EL (cell line): ENCODE measurements at places on chromosomes 3 and 15.

GRCh38 chr15:40439960-40440742 lies 602 bp upstream of the BAHD1 start:
- peak; percentile 56 for DNase-seq

GRCh38 chr3:10780922-10781321 lies 35.1 kb upstream of the SLC6A11 start:
- DNase-seq = no peak

DNA sequence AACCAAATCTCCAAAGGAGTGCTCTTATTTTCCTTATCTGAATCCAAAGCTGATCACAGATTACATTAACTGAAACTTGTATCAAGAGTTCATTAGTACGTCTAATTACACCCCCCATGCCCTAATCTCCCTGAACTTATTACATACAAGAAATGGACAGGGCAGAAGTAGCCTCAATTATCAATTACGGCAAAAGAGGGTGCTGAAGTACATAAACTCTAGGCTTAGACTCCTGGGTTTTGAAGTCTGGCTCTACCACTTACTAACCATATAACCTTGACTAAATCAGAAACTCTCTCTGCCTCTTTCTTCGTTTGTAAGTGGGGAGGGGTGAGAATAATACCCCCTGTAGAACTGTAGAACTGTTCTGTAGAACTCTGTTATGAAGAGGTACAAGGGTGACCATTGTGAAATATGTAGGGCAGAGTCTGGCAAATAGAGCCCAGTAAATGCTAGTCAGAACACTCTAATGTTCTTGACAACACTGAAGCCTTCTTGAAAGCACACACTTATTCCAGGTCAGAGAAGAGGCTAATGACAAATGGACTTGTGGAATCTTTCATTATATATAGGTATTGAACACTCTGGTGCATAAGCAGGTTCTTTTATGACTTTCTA lies 19.6 kb upstream of the OR5K4 start:
- DNase-seq = no peak

- peak; percentile 37 for DNase-seq
These were observed 146.1 kb downstream of the SUCNR1 start for GRCh38 chr3:152019508-152019907.

DNA sequence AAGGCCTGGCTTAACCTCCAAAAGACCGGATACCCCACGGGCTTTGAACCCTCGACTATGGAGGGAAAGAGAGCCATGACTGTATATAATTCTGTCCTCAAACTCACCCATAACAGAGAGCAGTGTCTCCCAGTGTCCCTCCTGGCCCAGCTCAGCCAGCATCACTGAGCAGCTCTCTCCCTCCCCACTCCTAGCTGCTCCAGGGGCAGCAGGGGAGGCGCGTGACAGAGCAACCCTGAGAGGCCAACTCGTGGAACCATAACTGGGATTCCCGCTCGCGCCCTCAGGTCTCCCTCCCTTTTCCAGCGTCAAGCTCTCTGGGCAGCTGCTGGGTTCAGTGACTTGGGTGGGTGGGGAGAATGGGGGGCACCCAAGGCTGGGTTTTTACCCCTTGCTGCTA lies 561 bp upstream of the CPLX3 start:
- DNase-seq = no peak

- DNase-seq = no peak
These were observed 20.7 kb downstream of the HGD start for GRCh38 chr3:120661106-120661905.

GRCh38 chr3:32128936-32129335 lies 22.5 kb downstream of the GPD1L start:
- no peak for DNase-seq

- no peak for DNase-seq
These were observed 127.7 kb downstream of the LRRK1 start for GRCh38 chr15:101046826-101047225.

DNA sequence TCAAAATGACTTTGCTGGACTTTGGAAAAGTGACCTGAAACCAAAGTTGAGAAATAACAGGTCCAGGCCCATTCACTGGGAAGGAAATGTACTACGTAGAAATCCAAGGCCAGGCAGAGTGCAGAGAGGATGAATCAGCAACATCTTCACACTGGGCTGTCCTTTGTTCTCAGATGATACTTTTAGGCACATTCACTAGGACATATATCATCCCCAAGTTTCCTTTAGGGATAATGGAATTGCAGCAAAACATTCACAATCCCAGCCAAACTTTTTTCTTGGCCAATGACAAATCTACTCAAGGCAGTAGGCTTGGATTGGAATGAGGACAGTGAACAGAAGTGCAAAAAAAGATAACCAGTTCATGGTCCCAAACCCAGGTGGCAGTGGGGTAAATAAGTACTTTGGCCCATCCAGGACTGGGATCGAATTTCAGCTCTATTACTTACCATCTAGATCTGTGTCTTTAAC lies 75.1 kb downstream of the CLDN11 start:
- DNase-seq = peak; percentile 42

- no peak for DNase-seq
These were observed 19.2 kb downstream of the RAD51 start for GRCh38 chr15:40714144-40714543.

- DNase-seq = peak; percentile 45
These were observed 102.0 kb upstream of the MYRIP start for GRCh38 chr3:39707314-39707909.

DNA sequence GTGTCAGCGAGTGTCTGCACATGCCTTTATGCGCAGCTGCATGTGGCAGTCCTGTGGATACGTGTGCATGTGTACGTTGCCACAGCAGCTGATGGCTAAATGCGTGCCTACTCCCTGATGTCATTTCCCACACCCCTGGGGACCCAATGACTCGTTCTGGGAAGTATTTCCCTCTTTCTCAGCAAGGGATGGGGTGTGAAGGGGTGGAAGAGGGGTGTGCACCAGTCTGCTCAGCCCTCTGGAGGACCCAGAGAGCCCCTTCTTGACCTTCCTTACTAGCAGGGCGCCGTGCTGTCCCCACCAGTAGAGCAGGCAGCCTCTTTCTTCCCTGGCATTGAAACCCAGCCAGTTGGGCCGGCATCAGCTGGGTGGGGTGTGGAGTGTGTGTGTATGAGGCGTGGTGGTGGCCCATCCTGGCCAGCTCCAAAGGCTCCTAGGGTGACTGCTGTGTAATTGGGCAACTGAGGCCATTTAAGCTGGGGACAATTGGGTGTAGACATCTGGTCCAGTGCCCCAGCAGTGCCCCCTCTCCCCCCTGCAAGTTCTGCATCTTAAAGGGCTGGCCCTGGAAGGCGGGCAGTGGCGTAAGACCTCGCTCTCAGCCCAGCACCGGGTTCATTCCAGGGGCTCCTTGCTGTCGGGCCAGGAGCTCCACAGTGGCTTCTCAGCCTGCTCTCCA lies 19.2 kb downstream of the SNX33 start:
- DNase-seq = peak; percentile 100

DNA sequence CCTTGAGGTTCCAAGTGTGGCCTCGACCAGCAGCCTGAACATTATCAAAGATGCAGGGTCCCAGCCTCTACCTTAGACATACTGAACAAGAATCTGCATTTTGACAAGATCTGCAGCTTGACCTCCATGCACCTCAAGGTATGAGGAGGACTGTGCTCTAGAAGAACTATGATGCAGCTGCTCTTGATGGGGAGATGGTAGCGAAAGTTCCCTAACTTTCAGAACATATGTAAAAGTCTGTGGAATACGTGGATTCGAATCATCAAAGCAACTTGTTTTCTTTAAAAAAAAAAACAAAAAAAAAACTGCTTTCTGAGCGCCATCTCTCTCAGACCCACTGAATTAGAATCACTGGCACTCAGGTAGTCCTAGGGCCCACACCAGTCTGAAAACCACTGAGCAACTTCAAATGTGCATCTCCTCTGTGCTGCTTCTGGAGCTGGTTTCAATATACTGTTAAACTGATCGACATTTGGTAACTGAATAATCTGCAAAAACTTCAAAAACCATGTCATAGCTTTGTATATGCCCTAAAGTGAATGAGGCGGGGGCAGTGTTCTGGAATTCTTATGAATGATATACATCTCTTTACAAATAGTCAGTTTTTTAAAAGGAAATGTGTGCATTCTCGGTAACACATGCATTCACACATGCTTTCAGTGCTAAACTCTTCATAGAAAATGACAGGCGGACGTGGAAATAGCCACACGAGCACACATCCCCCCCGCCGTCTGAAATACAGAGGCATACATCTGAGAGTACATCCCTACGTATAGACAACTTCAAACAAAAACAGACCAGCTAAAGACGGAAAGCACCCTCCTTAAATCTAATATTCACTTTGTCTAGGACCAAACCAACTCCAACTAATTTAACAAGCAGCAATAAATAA lies 128.8 kb downstream of the FOXP1 start:
- DNase-seq = no peak
